Sigmoid colon (tissue), 7 donors: ENCODE measurements at places on chromosomes 6 and 20.

DNA sequence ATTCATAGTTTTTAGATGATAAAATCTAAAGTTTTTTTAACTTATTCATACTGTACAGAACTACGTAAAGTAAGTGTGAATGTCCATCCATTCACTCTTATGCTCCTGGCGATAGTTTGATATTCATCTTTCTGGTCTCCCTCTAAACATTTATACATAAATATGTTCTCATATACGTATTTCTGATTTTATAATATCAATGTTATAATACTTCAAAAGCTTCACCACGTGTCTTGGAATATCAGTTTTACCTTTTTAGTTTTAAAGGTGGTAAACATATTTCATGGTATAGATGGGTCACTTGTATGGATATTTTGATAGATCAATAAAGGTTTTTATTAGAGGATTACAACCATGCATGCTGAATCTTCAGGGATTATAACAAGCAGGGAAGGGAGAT, 10.3 kb upstream of the RHAG start:
- no peak for DNase-seq

DNA sequence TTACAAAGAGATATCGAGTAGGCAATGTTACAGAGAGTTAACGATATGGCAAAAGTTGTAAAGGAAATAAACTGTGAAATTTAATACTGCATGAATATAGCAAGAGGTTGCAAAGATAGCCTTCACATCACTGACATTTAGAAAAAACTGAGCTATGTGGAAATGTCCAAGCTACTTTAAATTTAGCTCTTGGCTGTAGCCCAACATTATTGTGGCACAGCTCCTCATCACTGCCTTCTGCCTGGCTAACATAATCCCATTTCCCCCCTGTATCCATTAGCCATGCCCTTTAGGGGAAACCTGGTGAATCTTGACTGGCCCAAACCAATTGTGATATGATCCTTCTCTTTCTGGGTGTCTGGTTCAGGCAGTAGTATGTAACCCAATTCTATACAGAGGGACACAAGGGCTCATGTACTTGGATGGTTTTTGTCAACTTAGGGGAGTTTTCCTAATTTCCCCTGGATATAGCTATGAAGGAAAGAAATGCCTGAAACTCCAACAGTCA, 115.4 kb downstream of the PFDN4 start:
- DNase-seq = no peak

- no peak for DNase-seq
Measured at GRCh38 chr6:83167726-83168278, 25.3 kb downstream of the PGM3 start.

DNA sequence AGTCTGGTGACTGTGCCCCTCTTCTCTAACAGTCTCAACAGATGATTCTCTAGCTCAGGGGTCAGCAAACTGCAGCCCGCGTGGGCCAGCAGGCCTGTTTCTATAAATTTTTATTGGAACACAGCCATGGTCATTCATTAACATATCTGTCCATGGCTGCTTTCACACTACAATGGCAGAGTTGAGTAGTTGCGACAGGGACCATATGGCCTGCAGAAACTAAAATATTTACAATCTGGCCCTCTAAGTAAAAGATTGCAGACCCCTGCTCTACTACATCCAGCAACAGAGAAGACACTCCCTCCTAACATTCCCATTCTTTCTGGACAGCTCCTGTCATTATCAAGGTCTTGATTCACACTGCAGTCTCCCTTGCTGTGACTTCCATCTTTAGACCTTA, 45.2 kb downstream of the PLAGL2 start:
- DNase-seq = no peak

GRCh38 chr6:28943557-28944411, 20.0 kb upstream of the TRIM27 start:
- peak; percentile 81 for DNase-seq

DNA sequence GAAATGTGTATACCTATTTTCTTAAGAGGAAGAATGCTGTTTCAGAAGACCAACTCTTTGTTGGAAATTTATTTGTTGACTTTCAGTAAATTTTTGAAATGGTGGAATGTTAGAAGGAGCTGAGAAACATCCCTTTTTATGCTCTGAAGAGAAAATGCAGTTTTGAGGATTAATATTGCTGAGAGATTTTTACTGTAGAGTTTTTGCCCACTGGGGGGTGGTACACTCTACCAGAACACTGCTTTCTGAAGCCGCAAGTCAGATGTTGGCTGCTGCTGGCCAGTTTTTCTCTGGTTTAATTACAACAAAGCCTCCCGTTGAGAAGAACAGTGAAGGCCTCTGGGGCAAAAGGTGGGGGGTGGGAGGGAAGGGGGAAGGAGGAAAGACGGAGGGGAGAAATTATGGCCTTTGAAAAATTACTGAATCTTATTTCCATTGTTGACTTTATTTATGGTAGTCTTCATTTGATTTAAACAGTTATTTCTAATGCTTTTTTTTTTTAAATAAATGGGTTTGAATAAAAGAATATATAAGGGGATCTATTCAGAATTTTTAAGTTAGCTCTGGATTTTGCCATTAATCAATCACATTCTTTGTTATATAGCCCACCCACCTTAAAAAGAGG, 3.0 kb downstream of the FLRT3 start:
- DNase-seq = peak; percentile 67

DNA sequence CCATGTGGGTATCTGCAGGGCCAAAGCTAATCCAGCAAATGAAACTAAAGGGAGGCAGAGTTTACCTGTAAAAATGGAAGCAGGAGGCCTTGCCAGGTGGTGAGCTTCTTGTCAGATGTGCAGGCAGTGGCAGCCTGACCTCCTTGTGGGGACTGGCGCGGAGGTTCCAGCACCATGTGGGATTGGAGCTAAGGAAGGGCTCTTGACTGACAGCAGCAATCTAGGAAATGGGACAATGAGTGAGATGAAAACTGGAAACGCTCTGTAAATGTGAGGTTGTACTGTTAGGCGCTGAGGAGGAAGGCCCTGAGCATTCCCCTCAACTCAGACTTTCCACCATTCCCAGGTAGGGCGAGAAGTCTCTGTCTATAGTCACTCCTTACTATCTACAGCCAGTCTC, 81.8 kb upstream of the ARMC2 start:
- DNase-seq = no peak

GRCh38 chr6:35140639-35141006, 516 bp downstream of the TCP11 start:
- no peak for DNase-seq

- no peak for DNase-seq
Measured at GRCh38 chr6:16092140-16092539, 36.7 kb upstream of the MYLIP start.

- no peak for DNase-seq
Measured at GRCh38 chr20:35120012-35120701, 27.0 kb downstream of the EDEM2 start.
